ENCODE measurements at places on chromosomes 1 and 21.

- DNase-seq: no peak
These were observed 99.0 kb downstream of the NEK7 start for GRCh38 chr1:198255784-198256183.

GRCh38 chr1:212582291-212582690 lies 26.3 kb upstream of the ATF3 start:
- no peak for DNase-seq

DNA sequence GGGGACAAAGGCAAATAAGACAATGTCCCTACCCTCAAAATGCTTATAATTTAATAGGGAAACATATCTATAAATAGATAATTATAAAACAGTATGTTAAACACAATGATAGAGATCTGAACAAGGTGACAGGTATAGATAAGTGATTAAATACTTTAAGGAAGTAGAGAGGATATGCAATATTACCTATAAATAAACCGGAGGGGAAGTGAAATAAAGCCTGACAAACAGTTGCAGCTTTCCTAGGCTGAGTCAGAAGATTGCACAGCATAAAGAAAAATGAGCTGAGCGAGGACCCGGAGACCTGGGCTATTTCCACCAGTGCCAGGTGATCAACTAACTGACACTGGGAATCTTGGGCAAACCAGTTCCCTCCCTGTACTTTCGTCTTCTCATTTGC lies 11.5 kb upstream of the PSRC1 start:
- DNase-seq: no peak

DNA sequence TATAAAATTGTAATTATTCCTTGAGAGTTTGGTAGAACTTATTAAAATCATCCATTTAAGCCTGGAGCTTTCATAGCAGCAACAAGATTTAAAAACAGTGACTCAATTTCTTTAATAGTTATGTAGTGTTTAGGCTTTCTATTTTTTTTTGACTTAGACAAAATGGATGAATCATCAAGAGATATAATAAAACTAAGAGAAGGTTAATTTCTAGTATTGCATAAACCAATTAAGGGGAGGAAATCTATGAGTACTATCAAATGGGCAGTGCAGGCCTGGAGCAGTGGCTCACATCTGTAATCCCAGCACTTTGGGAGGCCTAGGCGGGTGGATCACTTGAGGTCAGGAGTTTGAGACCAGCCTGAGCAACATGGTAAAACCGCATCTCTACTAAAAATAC lies 416.3 kb upstream of the USP24 start:
- DNase-seq: no peak

- no peak for DNase-seq
These were observed 227.3 kb upstream of the TMEM51 start for GRCh38 chr1:14926229-14926628.

DNA sequence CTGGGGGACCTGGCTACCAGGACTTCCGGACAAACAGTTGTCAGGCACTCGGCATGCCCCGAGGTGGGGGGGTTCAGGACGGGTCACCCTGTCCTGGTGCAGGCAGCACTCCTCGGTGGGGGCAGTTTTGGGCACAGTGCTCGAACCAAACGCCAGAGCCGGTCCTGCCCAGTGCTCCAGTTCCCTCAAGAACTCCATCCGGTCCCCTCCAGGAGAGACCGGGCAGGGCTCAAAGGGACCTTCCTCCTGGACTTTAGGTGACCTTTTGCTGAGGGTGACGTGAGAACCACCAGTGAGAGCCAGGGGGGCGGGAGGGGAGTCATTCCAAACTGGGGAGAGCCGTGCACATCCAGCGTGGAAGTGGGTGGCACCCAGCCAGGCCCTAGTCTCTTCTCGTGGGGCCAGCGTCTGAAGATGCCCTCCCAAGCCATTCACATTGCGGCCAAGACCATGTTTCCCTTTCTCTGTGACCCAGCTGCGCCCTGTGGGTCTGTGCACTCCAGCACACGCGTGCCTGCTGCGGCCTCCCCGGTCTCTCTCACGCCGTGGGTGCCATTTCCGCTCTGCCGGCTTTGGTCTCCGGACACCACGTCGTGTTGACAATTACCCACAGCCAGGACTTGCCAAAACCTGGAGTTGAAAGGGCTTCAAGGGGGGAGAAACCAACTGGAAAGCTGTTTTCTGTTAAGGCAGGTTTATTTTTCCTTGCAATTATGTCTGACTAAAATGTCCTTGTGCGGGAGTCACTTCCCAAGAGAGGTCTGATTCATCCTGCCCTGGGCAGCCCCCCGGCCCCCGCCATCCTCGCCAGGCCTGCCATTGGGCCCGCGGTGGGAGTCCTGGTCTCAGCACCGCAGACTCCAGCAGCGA lies 178.8 kb upstream of the ARHGEF16 start:
- no peak for DNase-seq

DNA sequence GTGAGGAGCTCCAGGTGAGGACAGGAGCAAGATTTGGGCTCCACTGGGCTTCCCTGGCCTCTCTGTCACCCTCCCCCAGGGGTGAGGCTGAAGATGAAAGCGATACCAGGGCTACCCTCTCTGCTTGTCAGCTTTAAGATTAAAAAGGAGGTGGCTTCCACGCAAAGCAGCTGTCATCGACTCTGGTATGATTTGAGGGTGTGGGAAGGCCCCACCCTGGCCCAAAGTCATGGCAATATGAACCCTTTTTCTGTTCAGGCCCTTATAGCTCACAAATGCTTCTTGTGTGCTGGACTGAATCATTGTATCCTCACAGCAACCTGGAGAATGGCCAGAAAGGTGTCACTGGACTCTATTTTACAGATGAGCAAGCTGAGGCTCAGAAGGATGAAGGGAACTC lies 41.6 kb downstream of the NUAK2 start:
- no peak for DNase-seq

GRCh38 chr1:201400852-201401230 lies 1.7 kb upstream of the LAD1 start:
- no peak for DNase-seq

GRCh38 chr1:41468122-41468762 lies 16.2 kb downstream of the EDN2 start:
- no peak for DNase-seq

DNA sequence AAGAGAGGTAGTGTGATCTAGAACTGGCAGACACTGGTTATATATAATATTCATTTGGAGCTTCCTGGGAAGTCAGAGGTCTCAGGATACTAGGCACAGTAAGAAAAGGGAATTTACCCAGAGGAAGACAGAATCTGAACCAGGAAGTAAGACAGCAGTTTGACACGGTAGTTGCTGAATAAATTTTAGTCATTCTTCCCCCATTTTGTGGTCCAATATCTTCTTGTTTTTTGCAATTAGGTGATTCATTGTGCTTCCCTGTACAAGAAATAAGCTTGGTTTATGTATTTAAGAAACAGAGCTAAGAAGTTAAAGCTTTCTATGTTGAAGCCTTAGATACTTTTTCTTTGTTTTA lies 1.3 kb downstream of the TMEM167B start:
- DNase-seq: no peak

GRCh38 chr1:172431204-172431603 lies 10.7 kb downstream of the C1orf105 start:
- no peak for DNase-seq

DNA sequence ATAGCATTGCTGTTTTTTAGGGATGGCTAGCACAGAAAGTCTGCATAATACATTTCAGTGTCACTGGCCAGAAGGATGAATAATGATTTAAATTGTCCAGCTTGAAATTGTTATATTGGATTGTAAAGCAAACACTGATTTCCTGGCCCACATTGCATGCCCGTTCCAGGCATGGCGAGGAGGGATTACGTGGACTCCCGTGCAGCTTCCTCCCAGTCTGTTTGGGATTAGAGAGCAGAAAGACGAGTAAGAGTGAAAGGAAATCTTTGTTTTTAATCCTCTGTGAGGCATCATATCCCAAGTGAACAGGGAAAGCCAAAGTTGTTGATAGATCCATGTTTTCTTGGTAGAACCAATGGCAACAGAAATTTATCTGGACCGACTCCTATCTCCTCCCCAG lies 8.4 kb downstream of the TRIM58 start:
- DNase-seq: no peak

DNA sequence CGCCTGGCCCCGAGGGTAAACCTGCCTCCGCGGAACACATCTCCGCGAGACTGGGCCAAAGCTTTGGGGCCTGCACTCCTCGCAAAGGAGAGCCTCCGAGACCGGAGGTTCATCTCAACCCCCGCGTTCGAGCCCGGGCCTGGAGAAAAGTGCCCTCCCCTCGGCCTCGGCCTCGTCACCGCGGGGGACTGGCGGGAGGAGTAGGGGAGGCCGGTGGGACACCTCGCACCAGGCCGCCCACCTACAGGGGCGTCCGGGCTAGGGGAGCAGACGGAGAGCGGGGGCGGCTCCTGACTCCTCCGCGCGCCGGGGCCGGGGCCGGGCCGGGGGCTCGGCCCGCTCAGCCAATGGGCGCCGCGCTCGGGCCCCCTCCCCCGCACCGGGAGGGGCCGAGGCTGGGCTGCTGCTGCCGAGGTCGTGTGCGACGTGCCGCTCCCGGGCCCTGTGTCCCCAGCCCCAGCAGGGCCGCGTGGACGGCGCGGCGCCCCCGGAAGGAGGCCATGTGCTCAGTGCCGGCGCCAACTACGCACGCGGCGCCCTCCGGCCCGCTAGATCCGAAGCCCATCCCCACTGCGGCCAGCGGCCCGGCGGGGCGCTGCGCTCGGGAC lies 684 bp downstream of the SLC2A1 start:
- peak; percentile 47 for DNase-seq

DNA sequence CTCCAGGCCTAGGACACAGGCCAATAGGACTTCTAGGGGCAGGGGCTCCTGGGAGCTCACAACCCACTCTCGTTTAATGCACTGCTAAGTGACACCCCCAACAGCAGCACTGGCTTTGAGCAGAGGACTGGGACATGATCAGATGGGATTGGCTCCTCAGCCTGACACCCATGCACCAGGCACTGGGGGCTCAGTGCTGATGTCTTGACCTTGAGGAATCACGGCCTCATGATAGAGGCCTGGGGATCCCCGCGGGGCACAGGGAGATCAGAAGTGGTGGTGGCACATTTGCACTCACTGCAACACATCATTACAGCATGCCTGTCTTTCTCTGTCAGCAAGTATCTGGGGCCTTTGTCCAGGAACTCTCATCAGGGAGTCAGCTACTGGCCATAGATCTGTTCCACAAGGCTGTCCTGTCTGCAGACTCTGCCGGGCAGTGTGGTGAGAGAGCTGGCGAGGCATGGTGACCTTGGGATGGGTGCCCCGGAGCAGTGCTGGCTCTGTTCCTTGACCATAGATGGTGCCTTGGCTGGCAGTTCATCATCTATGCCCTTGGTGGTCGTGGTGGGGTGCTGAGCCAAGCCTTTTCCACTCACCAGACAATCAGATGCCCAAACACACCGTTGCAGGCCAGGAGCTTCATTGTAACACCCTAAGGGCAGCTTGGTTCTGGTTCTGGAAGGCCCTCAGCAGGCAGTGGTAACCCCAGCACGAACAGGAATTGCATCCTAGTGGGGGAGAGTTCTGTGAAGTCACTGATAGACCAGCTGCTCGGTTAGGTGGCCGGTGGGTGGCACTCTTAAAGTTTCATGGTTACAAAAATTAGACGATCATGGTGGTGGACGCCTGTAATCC lies 22.2 kb upstream of the PARP1 start:
- no peak for DNase-seq

- no peak for DNase-seq
These were observed 56.9 kb upstream of the POFUT2 start for GRCh38 chr21:45344576-45344975.

- no peak for DNase-seq
These were observed 107.8 kb downstream of the LYST start for GRCh38 chr1:235758931-235759330.

DNA sequence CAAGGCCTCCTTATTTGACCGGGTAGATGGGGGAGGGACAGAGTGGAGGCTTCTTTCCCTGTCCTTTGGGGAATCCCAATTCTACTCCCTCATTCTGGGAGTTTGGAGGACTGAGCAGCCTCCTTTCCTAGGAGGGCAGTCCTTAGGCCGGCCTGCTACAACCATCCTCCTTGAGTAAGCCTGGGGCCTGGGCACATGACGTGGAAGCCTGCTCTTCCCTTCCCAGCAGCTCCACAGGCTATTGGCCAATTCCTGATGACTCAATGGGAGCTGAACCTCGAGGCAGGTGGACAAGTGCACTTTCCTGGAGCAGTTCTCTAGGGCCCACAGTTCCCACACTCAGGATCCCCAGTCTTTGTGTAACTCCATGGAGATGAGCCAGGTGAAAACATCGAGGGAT lies 3.1 kb downstream of the KCNA10 start:
- no peak for DNase-seq

DNA sequence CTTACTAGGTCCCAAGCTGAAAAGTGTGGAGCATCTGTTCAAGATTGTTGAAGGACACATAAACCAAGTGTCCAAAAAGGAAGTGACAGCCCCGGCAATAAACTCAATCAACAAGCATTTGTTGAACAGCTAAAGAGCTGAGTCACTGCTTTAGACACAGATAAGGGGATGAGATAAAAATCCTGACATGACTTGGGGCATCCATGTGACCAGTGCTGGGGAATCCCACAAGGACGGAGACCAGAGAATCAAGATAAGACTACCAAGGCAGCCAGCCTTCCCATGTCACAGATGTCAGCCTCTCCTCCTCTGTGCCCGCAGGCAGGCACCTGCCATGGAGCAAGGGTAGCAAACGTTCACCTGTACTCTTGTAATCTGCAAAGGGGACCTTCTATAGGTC lies 118.6 kb upstream of the KAZN start:
- DNase-seq: no peak

GRCh38 chr1:198671136-198671535 lies 32.3 kb downstream of the PTPRC start:
- DNase-seq: no peak

GRCh38 chr1:109412551-109412950 lies 13.7 kb downstream of the PSMA5 start:
- DNase-seq: no peak

GRCh38 chr1:212415107-212415841 lies 588 bp upstream of the PACC1 start:
- no peak for DNase-seq

DNA sequence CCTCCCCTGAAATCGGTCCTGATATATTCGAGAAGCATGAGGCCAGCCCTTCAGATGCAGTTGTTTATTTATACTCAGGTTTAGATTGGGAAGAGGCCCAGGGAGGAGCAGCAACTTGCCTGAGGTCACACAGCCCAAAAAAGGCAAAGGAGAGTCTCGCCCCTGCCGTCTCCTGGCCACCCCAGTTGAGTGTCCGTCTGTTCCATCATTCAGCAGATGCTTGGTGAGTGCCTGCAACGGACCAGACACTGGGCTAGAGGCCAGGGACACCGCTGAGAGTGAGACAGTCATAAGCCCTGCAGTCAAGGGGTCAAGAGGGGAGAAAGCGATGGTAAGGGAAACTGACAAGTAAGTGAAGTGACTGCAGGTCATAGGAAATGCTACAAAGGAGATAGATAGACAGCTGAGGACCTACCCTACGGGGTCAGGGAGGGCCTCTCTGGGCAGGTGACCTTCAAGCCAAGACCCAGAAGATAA lies 15.4 kb upstream of the SELENON start:
- DNase-seq: no peak

GRCh38 chr1:108028841-108029388 lies 63.9 kb upstream of the VAV3 start:
- DNase-seq: no peak

- DNase-seq: no peak
These were observed 19.1 kb upstream of the GBP3 start for GRCh38 chr1:89041721-89042120.
